ENCODE measurements at places on chromosomes 2 and 18.

GRCh38 chr2:220144411-220144810, 517.0 kb downstream of the SLC4A3 start:
- no peak for DNase-seq

DNA sequence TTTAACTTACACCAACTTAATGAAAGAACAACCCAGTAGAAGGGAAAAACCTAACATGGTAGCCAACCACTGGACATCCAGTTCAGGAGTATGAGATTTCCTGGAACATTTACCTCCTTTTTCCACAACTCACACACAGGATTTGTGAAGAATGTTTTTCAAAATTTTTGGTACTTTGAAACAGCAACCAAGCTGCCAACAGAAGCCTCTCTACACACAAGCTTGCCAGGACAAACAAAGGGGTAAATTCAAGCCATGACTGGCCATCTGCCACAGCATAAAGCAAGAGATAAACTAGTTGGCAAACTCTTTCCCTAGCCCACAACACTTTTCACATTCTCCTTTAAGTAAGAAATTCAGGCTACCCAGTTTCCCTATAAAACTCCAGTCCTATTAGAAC, 21.4 kb downstream of the MGAT4A start:
- no peak for DNase-seq

DNA sequence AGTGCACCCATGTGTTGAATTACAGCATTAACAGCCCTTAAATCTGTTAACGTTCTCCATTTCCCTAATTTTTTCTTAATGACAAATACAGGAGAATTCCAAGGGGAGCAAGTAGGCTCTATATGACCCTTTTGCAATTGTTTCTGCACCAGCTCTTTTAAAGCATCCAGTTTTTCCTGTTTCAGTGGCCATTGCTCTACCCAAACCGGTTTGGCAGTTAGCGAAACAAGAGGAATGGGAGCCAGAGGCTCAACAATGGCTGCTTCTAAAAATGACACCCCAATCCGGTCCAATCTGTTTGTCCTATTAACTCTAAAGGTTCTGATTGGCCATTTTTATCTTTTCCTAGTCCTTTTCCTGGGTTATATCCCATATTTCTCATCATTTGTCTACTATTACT, 15.1 kb upstream of the SUCLG1 start:
- no peak for DNase-seq

DNA sequence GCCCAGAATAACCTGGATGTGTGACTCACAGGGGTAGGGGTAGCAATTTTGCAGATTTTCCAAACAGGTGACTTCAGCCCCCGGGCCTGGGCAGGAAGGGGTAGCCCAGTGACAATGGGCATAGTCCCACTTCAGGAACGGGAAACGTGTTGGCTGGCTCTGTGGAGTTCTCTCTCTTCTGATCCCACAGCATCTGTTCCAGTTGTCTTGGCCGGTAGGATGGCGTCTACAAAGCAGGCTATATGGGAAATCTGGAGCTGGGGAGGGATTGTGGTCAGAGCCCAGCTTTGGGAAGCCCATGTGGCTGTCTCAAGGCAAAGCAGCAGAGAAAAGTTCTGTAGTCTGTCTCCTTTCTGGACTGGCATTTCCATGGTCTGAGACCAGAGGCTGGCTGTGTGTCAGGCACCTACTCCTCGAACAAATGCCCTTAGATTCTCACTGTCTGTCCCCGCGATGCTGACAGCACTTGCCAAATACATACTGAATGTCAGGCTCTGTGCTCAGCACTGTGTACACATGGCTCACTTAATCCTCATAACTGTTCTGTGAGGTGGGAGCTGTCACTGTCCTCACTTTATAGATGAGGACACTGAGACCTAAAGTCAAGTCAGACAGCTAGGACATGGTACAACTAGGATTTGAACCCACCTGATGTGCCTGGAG, 17.9 kb upstream of the TMEM214 start:
- no peak for DNase-seq

- no peak for DNase-seq
Observed at GRCh38 chr2:237280939-237281338, 133.0 kb downstream of the COL6A3 start.

DNA sequence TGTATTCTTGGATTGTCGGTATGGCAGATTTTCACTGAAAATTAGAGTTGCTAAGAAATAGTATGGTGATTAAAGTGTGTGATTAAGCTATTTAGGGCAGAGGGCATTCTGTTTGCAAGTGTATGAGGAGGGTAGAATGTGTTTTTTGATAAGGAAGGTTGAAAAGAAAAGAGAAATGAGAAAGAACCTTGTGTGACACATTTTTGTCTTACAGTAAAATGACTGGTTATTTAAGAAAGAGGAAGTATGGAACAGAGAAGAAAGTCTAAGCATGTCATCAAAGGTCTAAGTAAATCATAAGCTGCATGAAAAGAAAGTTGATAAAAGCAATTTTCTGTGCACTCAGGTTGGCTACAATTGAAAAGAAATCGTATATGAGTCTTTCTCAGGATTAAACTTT, 5.2 kb upstream of the RSAD2 start:
- DNase-seq = no peak

DNA sequence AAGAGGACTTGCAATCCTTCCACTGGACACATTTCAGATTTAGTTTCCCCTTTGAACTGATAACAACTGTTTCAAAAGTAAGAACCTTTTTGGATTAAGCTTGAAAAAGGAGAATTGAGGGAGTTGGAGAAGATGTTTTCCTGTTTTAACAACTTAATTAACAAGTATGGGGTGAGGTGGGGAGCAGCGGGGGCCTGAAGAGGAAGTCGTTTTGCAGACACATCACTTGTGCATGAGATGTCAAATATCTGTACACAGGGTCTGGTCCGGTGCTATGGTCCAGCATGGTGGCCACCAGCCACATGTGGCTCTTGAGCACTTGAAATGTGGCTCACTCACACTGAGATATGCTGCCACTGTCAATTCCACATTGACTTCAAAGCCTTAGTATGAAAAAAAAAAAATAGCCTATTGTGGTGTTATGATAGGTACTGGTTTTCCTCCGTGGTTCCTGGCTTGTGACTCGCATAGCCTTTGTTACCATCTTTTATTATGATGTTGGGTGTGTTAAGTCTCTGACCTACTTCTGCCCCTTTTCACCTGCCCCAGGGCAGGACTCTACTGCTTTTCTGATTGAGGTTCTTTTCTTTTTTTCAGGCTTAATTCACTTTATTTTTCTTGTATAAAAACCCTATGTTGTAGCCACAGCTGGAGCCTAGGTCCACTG, 205.5 kb downstream of the BCL2 start:
- DNase-seq = no peak

DNA sequence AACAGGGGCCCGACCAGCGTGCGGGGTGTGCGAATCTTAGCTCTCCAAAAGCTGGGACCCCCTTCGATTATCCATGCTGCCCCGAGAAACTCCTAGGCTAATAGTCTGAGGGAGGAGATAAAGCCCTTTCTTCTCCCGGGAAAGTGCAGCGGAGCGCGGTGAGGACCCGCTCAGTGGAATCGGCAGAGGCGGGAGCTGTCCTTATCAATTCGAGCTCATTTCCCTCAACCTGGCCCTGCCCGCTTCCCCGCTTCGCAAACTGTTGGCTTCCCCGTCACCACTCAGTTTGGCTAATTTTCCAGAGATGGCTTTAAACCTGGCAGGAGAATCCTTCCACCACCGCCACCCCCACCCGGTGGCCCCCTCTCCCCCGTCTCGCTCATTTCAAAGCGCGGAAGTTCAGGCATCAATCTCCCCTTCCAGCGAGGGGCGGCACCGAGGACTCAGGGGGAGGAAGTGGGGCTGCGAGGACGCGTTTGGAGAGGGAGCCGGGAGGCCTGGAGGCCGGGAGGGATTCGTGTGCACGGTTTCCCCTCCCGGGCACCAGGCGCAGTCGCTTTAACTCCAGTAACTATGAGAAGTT, 1.6 kb downstream of the KLHL14 start:
- no peak for DNase-seq

- DNase-seq = no peak
Observed at GRCh38 chr2:1992280-1992679, 248.0 kb upstream of the PXDN start.

DNA sequence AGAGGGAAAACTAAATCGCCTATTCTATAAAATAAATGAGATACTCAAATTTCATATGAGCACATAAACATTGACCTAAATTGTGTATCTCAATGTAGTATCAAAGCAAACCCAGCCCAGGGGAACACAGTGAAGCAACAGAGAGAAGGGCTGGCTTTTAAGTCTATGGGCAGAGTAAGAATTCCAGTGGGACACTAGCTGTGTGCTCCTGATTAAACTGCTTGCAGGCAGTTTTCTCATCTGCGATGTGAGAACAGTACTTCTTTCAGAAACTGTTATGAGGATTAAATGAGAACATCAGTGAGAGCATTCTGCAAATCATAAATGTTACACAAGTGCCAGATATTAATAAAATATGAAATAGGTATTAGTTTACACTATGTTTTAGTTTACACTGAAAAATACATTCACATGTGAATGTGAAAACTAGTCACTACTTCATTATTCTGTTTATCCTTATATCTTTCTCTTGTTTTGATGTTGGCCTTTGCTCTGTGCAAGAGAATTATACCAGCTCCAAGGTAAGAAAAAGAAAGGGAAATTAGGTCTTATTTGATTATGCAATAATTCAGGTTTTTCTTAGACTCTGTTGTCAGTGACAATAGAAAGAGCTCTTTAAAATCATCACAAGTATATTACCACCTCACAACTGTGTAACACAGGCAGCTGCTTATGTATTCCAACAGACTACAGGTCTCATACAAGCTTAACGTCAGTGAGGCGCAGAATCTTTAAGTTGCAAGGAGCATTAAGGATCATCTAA, 47.5 kb downstream of the GAREM1 start:
- no peak for DNase-seq

DNA sequence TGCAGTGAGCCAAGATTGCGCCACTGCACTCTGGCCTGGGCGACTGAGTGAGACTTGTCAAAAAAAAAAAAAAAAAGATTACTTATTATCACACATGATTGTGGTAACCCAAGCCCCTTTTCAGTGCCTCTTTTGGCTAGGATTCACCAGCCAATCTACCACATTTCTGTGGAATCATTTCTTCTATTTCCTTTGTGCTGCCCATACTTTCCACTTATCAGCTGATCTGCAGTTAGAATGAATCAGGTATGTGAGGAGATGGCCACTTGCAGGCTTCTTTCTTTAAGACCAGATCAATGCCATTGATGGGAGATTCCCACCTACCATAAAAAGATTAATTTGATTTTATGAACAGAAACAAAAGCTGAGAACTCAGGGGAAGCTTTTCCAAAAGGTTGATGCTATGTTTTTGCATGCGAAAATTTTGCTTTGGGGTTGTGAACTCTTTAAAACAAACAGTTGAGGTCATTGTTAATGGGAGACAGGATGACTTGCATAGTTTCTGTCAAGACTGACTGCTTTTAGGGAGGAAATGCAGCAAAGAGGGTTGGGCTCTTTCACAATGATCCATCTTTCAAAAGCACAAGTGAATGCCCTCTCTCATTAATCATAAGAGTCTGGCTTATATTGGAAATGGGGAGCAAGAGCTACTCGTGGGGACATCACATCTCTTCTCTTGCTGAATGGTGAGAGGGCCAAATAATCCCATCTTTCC, 66.9 kb upstream of the CYP26B1 start:
- DNase-seq = peak; percentile 31

GRCh38 chr2:85662899-85663593, 5.0 kb downstream of the SFTPB start:
- DNase-seq = no peak

GRCh38 chr2:182784058-182784706, 68.1 kb downstream of the DNAJC10 start:
- no peak for DNase-seq

DNA sequence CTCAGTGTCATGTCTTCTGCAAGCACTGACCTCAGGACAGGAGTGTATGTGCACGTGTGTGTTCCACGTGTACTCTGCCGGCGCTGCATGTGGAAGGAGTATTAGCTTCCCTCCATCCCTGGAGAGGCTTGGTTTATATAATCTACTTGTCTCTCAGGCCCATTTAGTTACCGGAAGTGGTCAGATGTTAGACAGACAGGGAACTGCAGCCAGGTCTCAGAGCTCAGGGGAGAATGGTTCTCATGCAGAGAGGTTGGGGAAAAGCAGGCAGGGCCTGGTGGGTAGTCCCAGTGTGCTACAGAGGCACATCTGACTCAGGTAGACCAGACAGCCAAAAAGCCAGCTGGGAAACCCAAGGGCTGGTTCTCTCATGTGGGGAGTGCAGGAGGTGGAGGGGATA, 167.9 kb downstream of the CTIF start:
- no peak for DNase-seq

Data from fibroblast of skin of left quadriceps (primary cell).